Endothelial cell (in vitro differentiated cells): ENCODE measurements at places on chromosomes 6 and 20. TPM values are rescaled to one million over a fixed set of nuclear protein-coding genes. Genes with fewer than 3 reads are reported as not detected.

Gene TMC2
- total RNA-seq = not detected

Gene TAAR8
- total RNA-seq = not detected

Gene PDCD2
- total RNA-seq = 69.4 TPM

Gene CD2AP
- 40.3 TPM for total RNA-seq

Gene ADTRP
- total RNA-seq = not detected

- no peak for DNase-seq
Measured at GRCh38 chr6:36245572-36246061, 24.2 kb upstream of the PNPLA1 start.

DNA sequence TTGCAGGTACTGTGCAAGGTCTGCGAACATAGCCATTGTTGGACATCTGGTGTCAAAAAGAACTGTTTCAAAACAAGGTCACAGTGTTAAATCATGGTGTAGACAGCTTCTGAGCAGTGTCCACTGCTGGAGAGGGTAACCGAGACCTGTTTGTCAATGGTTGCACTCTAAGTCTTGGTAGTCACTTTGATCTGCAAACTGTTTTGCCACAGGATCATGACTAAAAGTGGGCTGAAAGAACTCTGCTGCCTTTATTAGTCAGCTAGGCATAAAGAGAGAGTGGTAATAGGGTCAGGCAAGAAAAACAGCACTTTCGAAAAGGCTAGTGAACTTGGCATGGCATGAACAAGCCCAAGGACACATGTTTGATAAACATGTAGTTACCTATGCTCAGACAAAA lies 552.3 kb upstream of the CITED2 start:
- DNase-seq = no peak

GRCh38 chr6:26268659-26269402 lies 96.2 kb upstream of the BTN3A2 start:
- DNase-seq = no peak

- DNase-seq = no peak
Measured at GRCh38 chr20:35742741-35743523, 872 bp upstream of the RBM39 start.

DNA sequence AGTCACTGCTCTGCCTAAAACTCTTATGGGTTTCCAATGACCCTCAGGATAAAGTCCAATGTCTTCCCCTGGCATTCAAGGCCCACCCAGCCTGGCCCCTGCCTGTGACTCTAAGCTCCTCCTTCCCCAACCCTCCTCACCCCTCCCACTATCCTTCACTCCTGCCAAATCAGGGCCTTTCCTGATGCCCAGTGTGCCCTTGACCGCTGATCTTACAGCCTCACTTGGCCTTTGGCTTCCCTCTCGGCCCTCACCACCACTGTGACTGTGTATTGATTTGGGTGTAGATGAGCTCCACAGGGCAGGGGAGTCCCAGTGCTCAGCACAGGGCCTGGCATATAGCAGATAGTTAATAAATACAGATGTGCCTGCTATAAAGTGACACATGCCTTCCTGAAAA lies 115.7 kb downstream of the TOX2 start:
- no peak for DNase-seq
